ENCODE measurements at places on chromosomes 1 and 21. TPM values are rescaled to one million over a fixed set of nuclear protein-coding genes. Genes with fewer than 3 reads are reported as not detected.

APCS gene
- total RNA-seq: not detected

TMPRSS2 gene
- total RNA-seq: 0.60 TPM

DNA sequence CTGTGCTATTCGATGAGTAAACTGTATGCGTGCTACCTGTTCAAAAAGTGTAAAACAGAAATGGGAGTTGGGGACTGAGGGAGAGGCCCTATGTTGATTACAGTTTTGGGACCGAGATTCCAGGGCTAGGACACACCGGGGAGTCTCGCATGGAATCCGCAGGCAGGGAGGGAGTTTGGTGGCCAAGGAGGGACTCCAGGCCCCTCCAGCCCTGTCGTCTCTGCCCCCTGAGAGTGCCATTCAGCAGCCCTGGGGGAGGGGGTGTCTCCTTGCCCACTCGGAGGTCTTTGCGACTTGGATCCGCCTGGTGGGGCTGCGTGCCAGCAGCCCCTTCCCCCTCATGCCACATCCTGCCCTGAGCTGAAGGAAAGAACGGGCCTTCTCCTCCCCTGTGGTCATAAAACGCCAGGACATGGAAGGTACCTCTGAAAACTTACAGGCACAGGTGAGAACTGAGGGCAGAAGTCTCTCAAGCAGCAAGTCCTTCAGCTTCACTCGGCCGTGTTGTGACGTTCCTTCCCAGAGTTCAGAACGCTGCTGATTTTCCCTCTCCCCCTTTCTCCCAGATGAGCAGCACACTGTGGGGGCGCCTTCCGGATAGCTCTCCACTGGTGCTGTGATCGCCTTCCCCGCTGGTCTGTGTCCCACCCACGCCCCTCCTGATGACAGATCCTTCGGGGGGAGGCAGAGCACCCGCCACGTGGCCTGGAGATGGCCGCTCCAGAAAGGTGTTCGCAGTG is 141.4 kb downstream of the PEX14 start:
- H3K4me1 ChIP-seq: no peaks in the 10 kb centered on the region
- DNase-seq: no peak
- H3K36me3 ChIP-seq: no peaks in the 10 kb centered on the region
- no peak overlapping the region for H3K4me3 ChIP-seq
- H3K27me3 ChIP-seq: no peaks in the 10 kb centered on the region
- no peak overlapping the region for H3K27ac ChIP-seq

DNA sequence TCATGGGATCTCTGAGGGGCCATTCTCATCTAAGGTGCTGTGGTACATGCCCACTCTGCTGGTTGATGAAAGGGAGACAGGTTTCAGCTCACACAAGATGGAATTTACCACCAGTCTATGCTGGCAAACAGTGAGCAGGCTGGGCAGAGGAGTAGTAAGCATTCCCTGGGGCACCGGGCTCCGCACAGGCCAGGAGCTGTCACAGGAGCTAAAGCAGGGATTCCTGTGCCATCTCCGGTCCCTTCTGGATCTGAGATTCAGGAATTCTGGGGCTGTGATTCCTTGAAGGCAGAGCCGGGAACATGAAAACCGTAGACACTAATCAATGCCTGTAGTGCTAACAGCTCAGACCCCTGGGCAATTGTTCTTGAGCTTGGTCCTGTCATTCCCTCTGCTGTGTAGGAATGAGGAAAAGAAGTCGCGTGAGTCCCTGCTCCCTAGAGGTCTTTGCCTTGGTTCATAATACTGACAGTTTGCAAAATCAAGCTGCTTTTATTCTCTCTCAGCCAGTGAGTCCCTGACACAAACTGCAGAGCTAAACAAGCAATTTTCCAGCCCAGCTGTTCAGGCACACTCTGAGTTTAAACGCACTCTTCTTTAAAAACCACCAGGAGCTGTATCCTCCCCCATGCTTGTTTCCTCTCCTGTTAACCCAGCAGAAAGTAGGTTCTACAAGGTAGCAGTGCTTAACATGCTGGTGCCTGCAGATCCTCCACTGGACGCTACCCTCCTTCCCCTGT is 52.5 kb downstream of the MDM4 start:
- no peaks in the 10 kb centered on the region for H3K36me3 ChIP-seq
- H3K4me3 ChIP-seq: no peak overlapping the region
- H3K27ac ChIP-seq: no peak overlapping the region
- H3K4me1 ChIP-seq: no peaks in the 10 kb centered on the region

TTC39A gene
- total RNA-seq: 0.48 TPM

ZNF648 gene
- 0.57 TPM for total RNA-seq

CIART gene
- total RNA-seq: 5.7 TPM

GRCh38 chr1:240173836-240174235 is 82.2 kb downstream of the FMN2 start:
- DNase-seq: no peak
- H3K27ac ChIP-seq: no peak overlapping the region
- no peak overlapping the region for H3K4me3 ChIP-seq
- no peaks in the 10 kb centered on the region for H3K27me3 ChIP-seq
- no peaks in the 10 kb centered on the region for H3K4me1 ChIP-seq

DNA sequence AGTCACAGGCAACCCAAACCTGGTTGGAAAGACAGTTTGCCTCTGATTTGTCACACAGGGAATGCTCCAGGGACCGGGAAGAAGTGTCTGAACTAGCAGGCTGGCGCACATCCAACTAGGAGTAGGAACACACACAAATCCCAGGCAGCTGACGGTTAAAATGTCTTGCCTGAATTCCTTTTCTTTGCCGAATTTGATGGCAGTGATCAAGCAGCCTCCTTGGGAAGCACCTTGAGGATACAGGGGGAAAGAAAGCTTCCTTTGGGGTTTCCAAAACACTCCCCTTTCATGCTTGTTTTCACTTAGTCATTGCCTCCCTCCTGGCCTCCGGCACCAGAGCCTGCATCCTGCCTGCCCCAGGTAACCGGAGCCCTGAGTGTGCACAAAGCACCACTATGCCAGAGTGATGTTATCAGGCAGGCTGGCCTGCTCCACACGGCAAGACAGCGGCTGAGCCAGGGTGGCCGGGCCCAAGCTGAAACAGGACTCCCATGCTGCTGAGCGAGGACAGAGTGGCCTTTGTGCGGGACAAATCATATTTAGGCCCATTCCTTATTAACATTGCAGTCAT is 193.8 kb downstream of the LMX1A start:
- no peaks in the 10 kb centered on the region for H3K36me3 ChIP-seq
- DNase-seq: no peak
- no peaks in the 10 kb centered on the region for H3K27me3 ChIP-seq
- H3K27ac ChIP-seq: no peak overlapping the region
- no peak overlapping the region for H3K4me3 ChIP-seq
- no peaks in the 10 kb centered on the region for H3K4me1 ChIP-seq

DNA sequence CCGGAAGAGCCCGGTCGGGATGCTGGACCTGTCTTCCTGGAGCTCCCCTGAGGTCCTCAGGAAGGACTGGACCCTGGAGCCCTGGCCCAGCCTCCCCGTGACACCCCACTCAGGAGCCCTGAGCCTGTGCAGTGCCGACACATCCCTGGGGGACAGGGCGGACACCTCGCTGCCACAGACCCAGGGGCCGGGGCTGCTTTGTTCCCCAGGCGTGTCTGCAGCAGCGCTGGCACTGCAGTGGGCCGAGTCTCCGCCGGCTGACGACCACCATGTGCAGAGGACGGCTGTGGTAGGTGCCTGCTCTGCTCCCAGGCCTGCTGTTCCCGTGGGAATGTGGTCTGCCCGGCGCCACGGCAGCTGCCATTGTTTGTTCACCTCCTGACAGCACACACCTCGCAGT is 42.1 kb upstream of the DIP2A start:
- H3K36me3 ChIP-seq: no peaks in the 10 kb centered on the region
- no peaks in the 10 kb centered on the region for H3K4me1 ChIP-seq
- H3K27ac ChIP-seq: no peak overlapping the region

Data from ovary (tissue), 10 donors.